Neural progenitor cell (in vitro differentiated cells): ENCODE measurements at places on chromosomes 1 and 21.

GRCh38 chr1:226093621-226094020 lies 31.1 kb downstream of the H3-3A start:
- no peak for DNase-seq

GRCh38 chr21:34191876-34192275 lies 118.5 kb downstream of the MRPS6 start:
- DNase-seq: no peak

DNA sequence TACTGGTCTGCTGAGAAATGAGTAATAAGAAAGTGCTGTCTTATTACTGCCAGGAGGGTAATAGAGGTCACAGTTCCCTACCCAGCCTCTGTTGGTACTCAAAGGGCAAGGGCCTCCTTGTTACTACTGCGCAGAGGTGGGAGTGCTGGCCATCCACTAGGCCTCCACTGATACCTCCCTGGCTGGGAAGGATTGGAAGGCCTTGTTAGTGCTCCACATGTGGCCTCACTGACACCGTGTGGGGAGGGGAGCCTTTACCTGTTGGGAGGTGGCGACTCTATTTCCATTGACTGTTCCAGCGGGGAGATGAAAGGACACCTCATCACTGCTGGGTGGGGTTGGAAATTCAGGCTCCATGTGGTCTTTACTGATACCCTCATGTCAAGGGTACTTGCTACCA lies 57.8 kb upstream of the USP24 start:
- no peak for DNase-seq

DNA sequence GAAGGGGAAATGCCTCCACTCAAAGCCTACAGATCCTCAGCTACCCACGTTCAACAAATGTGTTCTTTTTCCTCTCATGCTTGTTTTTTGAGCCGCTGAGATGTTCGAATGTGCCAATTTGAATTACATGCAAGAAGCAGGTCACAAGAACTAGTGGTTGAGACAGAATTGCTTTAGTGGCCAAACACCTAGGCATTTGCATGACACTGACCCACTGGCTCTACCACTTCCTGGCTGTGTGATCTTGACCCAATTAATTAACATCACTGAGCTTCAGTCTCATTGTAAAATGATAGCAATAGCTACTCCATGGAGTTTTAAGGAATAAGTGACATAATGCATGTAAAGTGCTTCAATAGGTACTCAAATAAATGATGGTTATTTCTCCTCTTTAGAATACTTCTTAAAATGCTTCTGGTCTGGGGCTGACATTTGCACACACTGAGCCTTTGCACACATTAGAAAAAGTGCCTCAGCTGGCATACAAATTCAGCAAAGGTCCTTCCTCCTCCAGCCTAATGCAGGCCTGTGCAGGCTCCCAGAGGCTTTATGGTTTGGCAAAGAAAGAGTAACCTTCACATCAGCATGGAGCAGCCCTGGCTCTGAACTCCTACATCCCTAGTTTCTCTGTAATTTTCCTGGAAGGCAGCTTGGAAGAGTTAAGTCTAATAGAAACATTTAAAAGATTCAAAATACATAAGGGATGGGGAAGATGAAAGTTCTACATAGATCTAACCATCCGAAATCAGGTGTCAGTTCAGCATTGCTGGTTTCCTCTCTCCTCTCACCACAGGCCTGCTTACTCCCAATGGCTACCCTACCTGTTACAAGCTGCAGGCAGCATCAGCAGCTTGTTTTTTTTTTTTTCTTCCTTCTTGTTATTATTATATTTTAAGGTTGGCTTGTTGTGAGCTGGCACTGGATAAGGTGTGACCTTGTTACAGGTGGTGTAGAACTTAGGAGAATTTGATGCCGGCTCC lies 107.4 kb downstream of the TBX19 start:
- DNase-seq: no peak

GRCh38 chr1:245322673-245323072 lies 167.9 kb downstream of the KIF26B start:
- DNase-seq: no peak

DNA sequence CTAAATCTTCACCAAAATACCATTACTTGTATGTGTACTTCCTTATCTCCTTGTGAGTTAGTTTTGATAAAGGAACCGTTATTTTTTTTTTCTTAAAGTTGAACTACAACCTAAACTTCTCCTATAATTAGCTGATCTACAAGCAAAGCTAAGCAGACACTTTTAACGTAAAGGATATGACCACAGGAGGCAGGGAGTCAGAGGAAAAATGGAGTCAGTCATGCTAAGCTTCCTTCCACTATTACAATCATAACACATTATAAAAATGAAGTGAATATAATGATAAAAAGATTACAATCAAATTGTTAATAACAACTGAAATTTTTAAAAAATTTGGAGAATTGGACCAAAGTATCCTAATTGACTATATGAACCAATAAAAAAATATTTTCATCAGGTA lies 892.6 kb downstream of the KCNT2 start:
- DNase-seq: no peak

DNA sequence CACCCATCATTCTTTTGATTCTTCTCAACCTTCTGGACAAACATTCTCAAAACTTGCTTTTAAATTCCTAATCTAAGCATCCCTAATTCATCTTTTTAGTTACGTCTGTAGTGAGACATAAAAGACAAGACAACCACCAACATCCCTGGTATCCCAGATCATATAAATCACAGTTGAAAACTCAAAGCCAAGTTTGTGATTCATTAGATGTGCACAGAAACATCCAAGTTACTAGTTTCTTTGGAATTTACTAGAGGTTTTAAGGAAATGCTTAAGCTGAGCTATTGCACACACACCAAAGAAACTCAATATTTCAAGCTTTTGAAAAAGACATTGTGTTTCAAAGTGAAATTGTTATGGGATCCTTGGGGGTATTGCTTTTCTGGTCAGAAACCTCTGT lies 47.6 kb downstream of the ATP6V1G3 start:
- DNase-seq: no peak

GRCh38 chr1:168443899-168444298 lies 99.9 kb downstream of the XCL2 start:
- no peak for DNase-seq

DNA sequence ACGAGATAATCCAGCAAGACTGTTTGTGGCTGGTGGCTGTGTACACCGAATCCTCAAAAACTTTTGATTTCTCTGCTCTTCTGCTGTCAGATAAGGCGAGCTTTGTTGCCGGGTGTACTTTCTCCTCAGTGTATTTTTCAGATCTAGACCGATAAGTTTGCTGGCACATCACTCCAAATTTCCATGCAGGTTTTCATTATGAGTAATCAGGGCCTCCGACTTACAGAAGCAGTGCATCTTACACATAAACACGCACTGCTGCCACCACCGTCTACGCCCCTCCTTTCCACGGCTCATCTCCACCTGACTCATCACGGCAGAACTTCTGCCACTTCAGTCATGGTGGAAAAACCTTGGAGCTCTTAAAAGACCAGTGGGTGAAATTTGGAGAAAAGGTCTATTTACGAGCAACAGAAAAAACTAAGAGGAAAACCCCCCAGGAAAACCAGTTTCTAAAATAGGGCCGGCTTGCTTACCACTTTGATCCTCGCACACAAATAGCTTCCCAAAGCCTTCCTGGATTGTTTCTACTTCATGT lies 7.7 kb downstream of the ZBTB21 start:
- no peak for DNase-seq

GRCh38 chr1:3503525-3503886 lies 49.0 kb downstream of the ARHGEF16 start:
- no peak for DNase-seq

DNA sequence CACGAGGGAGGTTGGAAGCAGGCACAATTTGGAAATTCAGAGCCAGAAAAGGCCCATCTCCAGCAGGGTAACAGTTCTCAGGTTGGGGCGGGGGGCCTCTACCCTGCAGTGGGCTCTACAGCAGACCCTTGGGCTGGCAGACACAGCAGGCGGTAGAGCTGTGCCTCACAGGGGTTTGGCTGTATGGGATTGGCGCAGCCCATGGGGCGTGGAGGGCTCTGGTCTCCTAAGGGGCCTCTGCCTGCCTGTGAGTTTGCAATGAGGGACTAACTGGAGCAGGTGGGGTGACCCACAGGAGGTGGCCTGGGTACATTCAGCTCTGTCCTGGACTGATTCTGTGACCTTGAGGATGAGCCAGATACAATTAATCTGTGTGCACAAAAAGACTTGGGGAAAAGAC lies 124.1 kb downstream of the CAMTA1 start:
- DNase-seq: no peak

GRCh38 chr1:39405358-39405757 lies 86.1 kb upstream of the BMP8A start:
- no peak for DNase-seq

- DNase-seq: no peak
Observed at GRCh38 chr1:167501515-167502191, 16.7 kb downstream of the CD247 start.

DNA sequence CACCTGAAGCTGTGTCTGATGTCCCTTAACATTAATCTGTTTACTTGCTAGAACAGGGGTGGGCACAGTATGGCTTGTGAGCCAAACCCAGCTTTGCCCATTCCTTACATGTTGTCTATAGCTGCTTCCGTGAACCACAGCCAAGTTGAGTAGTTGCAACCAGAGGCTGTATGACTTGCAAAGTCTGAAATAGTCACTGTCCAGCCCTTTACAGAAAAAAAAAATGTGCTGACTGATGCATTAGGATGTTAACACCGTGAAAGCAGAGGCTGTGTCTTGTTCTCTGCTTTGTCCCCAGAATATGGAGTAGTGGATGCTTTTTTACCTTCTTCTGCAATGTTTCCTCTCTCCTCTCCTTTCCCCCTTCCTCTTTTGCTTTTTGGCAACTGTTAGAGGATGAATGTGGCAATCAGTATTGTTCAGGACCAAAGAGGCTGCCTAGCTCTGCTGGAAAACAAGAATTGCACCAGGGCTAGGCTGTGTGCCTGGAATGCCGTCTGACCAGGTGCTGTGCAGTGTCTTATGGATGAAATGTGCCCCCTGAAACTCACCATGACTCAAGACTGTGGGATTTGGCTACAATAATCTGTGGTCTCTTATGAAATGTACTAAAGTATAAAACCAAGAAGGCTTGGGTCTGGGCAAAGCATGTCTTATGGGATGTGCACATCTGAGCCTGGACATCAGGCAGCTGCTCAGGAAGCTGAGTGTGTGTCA lies 79.6 kb upstream of the GCLM start:
- DNase-seq: no peak

DNA sequence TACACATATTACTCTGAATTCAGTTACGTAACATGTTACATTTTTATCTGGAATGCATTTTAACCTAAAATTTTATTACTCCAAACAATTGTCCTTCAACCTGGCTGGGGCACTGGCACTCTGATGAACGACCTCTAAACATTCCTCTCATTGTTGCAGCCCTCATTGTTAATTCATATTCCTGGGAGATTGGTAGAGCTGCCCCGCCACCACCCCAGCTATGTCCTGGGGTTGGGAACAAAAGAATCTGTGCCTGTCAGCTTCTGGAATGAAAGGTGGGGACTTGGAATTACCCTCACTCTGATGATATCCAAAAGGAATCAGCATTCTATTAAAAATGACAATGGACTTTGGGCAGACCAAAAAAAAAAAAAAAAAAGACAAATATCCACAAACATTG lies 38.0 kb upstream of the DESI2 start:
- peak; percentile 17 for DNase-seq

DNA sequence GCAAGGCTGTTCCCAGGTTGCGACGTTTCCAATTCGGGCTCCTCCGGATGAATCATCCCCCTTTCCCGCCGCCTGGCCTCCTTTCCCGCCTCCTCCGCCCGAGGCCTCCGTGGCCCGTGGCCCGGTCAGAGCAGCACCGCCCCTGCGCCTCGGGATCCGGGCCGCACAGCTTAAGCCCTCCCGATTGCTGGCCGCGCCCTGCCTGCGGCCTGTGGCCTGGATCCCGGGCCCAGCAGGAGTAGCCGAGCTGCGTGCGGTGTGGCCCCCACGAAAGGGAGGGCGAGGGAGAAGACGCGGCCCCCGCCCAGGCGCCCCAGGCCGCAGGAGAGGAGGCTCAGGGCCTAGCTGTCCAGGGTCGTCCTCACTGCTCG lies 1.0 kb downstream of the TMEM200B start:
- peak; percentile 70 for DNase-seq

GRCh38 chr1:175708787-175709186 lies 34.6 kb downstream of the TNR start:
- DNase-seq: no peak

GRCh38 chr1:110464340-110464739 lies 13.4 kb downstream of the PROK1 start:
- no peak for DNase-seq

DNA sequence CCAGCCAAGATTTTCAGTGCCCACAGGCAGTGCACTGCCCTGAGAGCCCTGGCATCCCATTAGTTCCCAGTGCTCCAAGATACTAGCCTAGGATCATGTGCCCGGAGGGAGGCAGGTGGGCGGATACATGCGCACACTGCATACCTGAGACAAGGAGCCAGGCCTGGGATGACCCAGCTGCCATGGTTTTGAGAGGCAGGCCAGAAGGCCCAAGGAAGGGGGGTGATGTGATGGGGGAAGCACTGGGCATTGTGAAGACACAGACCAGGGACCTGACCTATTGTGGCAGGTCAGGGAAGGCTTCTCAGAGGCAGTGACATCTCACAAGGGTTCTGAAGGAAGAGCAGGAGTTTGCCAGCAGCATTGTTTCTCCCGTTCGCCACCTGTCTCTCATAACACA lies 3.6 kb downstream of the ZC3H12A start:
- DNase-seq: no peak
